ENCODE measurements at places on chromosomes 1 and 21.

GRCh38 chr1:160118928-160119327 lies 3.4 kb downstream of the ATP1A2 start:
- no peak for DNase-seq

DNA sequence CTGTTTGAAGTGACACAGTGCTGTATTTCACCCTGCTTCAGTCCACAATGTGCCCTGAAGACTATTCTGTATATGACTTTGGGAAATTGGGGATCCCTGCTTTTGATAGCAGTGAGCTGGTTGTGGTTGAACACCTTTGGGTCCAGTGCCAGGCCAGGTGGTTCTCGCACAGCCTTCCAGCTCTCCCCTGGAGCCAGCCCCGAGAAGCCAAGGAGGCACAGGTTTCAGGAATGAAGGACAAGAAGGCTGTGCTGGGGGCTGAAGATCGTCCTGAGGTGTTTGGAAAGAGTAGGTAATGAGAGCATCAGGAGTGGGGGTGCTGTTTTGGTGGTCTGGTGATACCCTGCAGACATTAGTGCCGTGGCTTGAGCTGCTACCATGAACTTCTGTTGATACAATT lies 131.4 kb upstream of the COL6A1 start:
- DNase-seq = no peak

- no peak for DNase-seq
These were observed 686 bp downstream of the DNMT3L start for GRCh38 chr21:44260791-44261631.

DNA sequence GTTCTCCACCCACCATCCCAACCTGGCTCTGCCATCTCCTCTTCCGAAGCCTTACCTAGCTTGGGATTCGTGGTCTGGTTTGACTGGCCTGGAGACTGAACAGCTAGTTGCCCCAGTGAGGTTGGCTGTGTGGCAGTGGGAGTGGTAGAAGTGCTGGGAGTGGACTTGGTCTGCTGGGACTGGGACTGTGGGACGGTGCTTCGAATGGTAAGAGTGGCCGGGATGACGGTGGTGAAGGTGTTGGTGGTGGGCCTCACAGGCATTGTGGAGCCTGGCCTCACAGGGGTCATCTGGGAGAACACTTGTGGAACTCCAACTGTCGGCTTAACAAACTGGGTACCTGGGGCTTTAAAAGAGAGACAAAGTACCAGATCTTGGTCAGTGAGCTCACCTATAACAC lies 28.7 kb downstream of the PSMB4 start:
- DNase-seq = no peak

GRCh38 chr21:15616864-15617574 lies 112.8 kb upstream of the USP25 start:
- no peak for DNase-seq

DNA sequence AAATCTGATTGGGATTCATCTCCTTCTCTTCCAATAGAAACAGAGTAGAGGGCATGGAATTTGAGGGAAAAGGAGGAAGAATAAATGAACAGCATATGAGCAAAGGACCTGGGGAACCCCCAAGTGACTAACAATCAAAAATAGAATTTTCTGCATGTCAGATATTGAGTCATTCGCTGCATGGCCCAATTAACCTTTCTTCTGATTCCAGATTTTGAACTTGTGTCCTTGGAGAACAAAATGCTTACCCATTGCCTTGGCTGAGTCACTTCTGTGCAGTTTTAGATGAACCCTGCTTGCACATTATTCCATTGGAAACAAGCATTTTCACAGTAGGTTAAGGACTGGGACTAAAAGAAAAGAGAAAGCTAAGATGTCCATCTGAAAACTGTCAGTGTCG lies 390.5 kb downstream of the ST6GALNAC3 start:
- no peak for DNase-seq

DNA sequence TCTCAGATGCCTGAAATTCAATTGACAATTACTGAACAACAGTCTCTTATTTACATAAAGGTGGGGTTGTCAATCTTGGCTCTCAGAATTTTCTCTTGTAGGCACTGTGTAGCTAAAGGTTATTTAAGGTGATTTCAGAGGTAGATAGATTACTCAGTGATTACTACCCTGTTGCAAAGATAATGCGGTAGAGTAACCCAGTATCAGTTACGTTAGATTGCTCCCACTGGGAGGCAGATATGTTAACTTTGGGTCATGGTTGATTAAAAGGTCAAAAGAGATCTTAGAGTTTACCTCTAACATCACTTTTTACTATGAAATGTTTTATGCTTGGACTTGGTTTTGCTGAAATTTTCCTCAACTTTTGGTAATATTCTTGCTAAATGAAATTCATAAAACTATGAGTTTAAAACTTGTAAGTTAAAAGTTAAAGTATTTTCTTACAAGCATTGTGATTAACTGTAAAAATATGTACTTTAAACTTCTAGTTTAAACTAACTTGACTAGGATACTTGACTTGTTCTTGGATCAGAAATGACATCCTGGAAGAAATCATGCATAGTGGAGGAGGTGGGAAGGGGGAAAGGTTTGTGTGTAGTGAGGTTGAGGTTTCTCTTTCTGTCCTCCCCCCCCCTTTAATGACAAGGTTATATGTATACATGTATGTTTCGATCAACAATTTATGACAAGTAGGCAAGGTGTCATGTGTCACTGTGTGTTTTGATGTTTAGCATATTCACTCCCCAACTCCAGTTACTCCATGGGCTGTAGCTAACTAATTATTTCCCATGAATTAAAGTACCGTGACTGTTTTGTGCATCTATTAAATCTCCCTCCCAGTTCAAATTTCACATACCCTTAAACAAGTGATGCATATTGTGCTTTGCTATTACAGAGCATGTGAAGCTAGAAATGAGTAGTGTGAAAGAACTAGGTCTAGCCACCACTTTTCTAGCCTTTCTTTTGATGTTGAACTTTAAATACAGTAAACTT lies 2.9 kb downstream of the LAMC1 start:
- DNase-seq = no peak
